ENCODE measurements at places on chromosomes 12 and 14. TPM values are rescaled to one million over a fixed set of nuclear protein-coding genes. Genes with fewer than 3 reads are reported as not detected.

- no peak for DNase-seq
These were observed 758.0 kb downstream of the BCL11B start for GRCh38 chr14:98514016-98514415.

DNA sequence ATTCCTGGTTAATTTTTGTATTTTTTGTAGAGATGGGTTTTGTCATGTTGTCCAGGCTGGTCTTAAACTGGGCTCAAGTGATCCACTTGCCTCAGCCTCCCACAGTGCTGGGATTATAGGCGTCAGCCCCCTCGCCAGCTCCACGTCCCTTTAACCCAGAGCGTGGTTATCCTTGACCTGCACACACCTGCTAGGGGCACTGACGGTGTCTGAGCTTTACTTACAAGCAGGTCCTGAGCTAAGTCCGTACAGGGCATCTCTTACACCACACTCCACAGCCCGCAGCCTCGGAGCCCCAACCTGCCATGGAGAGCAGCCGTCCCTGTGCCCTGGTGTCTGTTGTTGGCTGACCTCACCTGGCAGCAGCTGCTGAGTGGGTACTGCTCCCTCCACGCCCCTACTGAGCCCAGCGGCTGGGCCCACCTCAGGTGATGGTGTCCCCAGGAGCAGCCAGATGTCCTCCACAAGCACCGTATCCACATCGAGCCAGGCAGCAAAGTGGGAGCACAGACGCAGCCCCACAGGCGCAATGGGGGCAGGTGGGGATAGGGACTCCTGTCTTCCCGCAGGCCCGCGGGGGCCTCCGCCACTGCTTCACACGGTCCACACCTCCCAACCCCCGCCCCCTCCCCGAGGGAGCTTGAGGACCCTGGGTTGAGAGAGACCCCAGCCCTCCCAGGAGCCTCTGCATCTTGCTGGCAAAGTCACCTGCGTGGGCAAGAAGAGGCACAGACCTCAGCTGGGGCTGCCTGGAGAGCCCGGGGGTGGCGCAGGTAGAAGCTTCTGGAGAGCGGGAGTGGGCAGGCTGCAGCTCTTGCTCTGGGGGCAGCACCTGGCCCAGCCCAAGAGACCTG lies 325.4 kb upstream of the SFSWAP start:
- DNase-seq, result peak; percentile 82

- DNase-seq, result peak; percentile 88
These were observed 19.9 kb downstream of the PPP2R5C start for GRCh38 chr14:101781240-101782061.

GRCh38 chr14:56900726-56901125 lies 90.4 kb upstream of the OTX2 start:
- no peak for DNase-seq

DNA sequence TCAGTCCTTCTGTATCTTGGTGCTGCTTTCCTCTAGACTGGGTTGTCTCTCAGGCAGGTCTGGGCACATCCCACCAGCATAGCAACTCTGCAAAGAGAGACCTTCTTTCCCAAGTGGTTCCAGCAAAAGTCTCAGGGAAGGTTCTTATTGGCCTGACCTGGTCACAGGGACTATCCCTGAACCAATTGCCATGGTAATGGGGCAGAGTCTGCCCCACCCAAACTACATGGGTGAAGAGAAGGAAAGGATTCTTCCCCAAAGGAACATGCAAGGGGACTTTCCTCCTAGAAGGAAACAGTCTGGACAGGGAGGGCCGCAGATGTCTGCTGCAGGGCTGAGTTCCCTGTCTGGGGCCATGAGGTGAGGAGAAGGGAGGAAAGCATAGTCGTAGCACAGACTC lies 122.2 kb upstream of the NCOR2 start:
- DNase-seq, result no peak

DNA sequence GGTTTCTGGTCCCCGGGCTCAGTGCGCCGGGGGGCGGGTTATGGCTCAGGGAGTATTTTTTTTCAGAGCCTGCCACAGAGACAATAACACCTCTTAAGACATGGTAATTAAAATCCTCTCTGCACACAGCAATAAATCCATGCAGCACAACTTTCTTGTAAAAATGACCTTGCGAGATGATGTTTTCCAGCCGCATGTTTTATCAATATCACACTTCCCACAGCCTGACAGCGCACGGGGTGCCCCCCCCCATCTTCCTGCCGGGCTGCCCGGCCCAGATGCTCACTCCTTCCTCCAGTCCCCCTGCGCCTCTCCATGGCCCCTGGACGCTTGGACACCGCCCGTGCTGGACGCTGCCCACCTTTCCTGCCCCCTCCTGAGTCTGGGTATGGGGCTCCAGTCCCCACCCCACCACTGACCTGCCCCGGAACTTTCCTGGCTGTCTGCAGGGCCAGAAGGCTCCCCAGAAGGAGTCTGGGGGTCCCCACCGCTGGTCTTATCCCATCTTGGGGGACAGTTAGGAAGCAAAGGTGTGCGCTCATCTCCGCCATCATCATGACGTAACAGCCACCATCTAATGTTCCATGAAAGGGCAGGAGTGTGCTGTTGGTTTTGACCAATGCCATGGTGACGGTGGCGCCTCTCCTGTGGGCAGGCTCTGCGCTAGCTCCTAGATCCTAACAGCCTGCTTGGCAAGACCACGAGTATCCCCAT lies 182.9 kb downstream of the KIF26A start:
- DNase-seq, result peak; percentile 55

- DNase-seq, result no peak
These were observed 12.0 kb upstream of the C14orf93 start for GRCh38 chr14:23021889-23022442.

- DNase-seq, result peak; percentile 62
These were observed 233.2 kb downstream of the RBM19 start for GRCh38 chr12:113732916-113733315.

DNA sequence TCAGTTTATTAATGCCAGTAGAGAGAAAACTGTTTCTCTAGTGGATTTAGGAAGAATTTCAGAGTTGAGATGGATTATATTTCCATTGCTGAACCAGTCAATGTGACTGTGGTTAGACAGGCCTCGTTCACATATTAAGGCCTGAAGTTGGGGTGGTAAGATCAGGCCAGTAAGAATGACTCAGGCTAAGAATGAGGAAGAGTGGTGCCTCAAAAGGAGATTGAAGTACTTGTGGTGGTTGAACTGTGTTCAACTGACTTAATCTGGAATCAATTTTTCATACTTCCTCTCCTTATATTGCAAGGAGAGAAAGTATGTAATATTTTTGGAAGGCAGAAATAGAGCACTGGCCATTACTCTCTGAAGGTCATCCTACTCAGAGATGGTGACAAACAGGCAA lies 37.8 kb upstream of the ATF7IP start:
- no peak for DNase-seq

DNA sequence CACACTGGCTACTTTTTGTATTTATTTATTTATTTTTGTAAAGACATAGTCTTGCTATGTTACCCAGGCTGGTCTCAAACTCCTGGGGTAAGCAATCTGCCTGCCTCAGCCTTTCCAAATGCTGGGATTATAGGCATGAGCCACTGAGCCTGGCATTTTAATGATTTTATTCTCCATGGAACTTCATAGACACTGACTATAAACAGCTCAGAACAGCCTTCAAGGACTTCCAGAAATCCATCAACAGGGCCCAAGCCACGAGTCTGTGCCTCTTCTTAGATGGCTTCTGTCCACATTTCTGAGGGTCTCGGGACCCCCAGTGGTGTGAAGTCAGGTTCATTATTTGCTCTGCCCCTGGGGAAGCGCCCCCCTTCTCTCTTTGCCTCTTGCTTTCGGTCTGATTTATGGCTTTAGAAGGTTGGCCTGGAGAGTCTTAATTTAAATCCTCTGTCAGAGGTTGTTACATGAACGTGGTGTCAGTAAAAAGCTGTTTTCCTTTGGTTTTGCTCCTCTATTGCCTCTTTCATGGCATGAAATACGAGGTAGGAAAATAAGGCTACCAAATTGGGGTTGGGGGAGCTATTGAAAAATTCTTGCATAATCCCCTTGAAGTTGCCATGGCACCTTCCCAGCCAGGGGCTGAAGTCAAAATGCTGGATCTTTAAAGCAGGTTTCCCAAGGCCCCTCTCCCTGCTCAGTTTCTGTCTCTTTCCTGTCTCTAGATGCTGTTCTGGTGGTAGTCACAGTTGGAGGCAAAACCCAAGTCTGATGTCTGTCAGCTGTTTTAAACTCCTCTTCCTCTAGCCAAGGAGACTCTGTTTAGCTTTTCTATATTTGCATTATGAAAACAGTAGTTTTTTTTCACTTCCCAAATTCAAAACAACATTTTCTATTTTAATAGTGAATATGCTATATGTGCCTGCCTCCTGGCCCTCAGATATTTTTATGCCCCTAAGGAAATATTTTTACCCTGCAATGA lies 129.4 kb downstream of the SMOC1 start:
- DNase-seq, result no peak

GRCh38 chr12:65755596-65755978 lies 68.7 kb upstream of the HMGA2 start:
- no peak for DNase-seq

- no peak for DNase-seq
These were observed 30.4 kb upstream of the IFT81 start for GRCh38 chr12:110093631-110094311.

- no peak for DNase-seq
These were observed 418.6 kb downstream of the PDZRN4 start for GRCh38 chr12:41606468-41607445.

DNA sequence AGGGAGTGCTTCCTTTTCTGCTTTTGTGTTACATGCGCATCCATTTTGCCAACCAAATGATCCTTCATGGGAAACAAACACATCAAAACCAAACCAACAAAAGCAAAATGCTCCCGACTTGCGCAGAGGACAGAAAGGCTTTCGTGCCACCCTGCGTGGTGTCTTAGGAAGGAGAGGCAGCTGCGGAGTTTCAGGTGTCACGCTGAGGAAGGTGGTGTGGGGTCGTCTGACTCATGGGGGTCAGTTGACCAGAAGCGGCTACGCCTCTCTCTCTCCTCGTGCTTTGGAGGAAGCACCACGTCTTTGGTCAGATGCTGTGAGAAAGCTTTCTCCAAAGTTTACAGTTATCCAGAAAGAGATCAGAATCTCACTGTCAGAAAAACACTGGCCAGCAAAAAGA lies 7.9 kb downstream of the EMP1 start:
- no peak for DNase-seq

GRCh38 chr12:93378998-93379325 lies 1.2 kb downstream of the NUDT4 start:
- DNase-seq, result no peak

DNA sequence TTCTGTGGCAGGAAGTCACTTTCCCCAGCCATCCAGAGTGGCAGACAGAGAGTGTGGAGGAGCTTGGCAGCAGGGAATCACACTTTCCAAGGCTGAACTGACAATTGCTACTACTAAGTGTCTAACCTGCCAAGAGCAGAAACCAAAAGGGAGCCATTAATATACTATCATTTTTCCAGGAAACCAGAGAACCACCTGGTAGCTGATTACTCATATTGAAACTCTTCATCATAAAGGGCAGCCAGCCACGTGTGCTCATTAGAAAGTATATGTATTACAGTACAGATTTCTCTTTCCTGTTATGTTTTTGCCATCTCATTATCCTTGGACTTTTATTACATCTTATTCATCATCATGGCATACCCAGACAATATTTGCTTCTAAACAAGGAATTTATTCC lies 374.9 kb downstream of the GXYLT1 start:
- no peak for DNase-seq

- no peak for DNase-seq
These were observed 28.6 kb upstream of the DICER1 start for GRCh38 chr14:95185767-95186392.

DNA sequence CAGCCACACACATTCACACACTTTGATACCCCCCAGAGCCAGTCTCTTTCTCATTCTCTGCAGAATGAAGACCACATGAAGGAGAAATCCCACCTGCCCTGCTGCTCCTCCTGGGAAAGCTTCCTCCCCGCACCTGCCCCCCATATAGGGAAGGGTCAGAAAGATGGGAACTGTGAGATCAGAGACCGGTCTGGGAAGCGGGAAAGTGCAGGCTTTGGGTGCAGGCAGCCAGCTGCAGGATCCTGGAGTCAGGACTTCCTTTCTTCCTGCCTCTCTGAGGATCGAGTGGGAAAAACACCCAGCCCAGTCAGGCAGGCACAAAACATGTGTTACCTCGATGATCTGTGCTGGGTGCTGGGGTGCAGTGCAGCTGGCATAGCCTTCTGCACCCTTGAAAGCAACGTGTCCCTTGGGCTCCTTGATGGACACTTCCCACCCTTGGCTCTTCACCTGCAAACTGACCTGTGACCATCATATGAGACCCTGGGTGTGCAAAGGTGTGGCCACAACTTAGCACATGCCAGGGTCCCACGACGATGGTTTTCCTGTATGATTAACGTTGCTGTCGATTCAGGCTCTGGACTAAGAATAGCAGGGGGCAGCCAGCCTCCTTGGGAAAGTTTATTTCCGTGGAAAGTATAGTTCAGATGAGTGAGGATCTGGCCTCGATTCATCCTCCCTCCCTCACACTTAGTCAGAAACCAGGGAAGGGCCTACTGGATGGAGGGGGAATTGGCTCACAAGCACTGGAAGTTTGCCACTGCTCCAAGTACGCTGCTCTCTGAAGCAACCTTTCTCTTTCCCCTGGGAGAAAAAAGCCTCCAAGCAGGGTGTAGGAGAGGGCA lies 105.4 kb upstream of the MED13L start:
- no peak for DNase-seq

DNA sequence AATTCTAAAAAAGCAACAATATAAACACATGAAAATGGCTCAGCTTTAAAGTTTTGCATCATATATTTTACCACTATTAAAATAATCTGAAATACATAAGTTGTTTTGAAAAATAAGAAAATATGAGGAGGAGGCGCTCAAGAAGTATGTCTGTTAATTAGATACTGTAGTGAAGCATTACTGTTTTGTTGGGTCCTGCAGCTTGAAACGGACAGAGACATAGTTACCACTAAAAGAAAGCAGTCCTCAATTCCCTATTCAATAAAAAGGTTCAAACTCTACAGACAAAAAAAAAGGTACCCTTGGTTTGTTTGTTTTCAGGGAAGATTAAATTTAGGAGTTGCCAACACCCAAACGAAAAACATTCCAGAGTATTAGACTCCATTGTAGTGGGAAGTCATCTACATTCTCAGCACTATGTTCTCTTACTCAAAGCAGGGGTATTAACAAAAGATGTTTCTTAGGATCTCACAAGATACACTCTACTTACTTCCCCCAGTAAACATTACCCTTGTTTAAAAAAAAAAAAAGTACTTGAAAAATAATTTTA lies 3.0 kb downstream of the PAWR start:
- DNase-seq, result no peak

DNA sequence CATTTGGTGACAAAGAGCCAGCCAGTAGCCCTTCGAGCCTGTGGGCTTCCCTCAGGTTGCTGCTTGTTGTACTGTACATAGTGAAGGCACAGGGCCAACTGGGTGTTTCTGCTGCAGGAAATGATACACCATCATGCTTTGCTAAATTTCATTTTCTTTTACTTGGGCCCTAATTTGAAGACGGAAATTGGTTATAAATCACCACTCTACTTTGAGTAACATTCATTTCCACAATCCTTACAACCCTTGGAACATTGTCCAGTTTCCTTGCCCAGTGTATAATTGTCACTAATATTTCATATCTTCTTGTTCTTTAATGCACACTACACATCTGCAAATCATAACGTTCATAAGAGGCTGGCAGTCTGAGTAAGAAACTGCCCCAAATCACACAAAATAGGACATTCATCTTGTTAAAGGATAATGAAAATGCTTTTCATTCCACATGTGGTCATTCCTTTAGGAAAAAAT lies 30.2 kb downstream of the MSRB3 start:
- DNase-seq, result no peak

Gene DAO
- total RNA-seq, result not detected

Gene ATN1
- 148 TPM for total RNA-seq

Gene NELL2
- 0.71 TPM for total RNA-seq

Gene ISCA2
- 17.8 TPM for total RNA-seq

Gene EIF2S3B
- 0.45 TPM for total RNA-seq

Gene MIP
- not detected for total RNA-seq

Gene IPO8
- total RNA-seq, result 41.4 TPM

Gene KRT74
- total RNA-seq, result not detected
